ENCODE measurements at places on chromosomes 16 and 17.

GRCh38 chr16:3032624-3033023, 4.1 kb downstream of the BICDL2 start:
- no peak for DNase-seq

- DNase-seq, result no peak
These were observed 46.5 kb downstream of the ARHGAP27 start for GRCh38 chr17:45386178-45386577.

- DNase-seq, result no peak
These were observed 26.3 kb downstream of the AARSD1 start for GRCh38 chr17:42937712-42938596.

DNA sequence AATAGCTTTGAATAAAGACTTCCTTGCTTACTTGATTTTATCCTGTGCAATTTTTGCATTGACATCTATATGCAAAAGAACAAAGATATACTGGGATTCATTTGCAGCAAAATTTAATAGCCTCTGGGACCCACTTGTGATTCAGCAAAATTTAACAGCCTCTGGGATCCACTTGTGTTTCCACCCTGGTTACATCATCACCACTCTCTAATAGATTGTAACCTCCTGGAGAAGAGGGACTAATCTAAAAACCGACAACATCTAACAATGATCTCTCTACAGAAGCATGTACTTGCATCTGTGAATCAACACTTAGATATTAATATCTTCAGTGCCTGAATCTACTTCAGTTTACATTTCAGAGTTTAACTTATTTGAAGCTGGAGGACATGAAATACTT, 202.0 kb upstream of the CPHXL start:
- no peak for DNase-seq

GRCh38 chr17:7346761-7347614, 5.0 kb upstream of the KCTD11 start:
- no peak for DNase-seq
